Endodermal cell (in vitro differentiated cells): ENCODE measurements at places on chromosomes 4 and X. TPM values are rescaled to one million over a fixed set of nuclear protein-coding genes. Genes with fewer than 3 reads are reported as not detected.

DNA sequence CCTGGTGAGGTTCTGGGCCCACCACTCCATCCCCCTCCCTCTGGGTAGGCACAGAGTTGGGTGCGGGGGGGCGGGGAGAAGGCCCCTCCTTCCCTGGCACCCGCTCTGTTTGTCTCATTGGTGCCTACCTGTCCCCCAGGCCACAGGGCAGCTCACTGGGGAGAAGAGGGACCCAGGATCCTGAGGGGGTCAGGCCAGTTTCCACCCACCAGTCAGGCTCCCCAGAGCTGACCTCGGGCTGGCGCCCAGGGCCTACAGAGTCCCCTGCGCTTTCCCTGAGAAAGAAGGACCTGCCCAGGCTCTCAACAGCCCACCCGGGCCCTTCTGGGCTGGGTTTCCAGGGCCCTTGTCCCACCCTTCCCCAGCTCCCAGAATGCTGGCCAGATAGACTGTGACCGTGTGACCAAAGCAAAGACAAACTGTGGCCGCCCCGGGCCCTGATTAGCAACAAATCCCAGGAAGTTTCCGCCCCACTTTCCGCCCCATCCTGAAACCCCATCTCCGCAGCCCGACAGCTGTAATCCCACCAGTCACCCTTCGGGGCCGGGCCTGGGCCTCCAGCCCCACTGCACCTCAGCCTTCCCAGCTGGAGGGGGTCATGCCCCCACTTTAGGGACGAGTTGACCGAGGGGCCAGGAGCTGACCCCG is 33.8 kb upstream of the FGFR3 start:
- peak; percentile 74 for DNase-seq

- DNase-seq = no peak
These were observed 137.5 kb downstream of the AMMECR1 start for GRCh38 chrX:110180176-110180927.

- DNase-seq = no peak
These were observed 48.0 kb upstream of the SOD3 start for GRCh38 chr4:24747234-24747975.

GRCh38 chr4:17528551-17529165 is 13.7 kb downstream of the CLRN2 start:
- no peak for DNase-seq

GRCh38 chr4:985123-985830 is 1.6 kb upstream of the IDUA start:
- DNase-seq = peak; percentile 92

- peak; percentile 82 for DNase-seq
These were observed 367.6 kb downstream of the BCOR start for GRCh38 chrX:39729981-39730661.

- DNase-seq = no peak
These were observed 124.7 kb downstream of the MID1 start for GRCh38 chrX:10495677-10496076.

ARAP2 gene
- 2.2 and 3.0 TPM in 2 replicates for total RNA-seq
